ENCODE measurements at places on chromosomes 7 and 10.

DNA sequence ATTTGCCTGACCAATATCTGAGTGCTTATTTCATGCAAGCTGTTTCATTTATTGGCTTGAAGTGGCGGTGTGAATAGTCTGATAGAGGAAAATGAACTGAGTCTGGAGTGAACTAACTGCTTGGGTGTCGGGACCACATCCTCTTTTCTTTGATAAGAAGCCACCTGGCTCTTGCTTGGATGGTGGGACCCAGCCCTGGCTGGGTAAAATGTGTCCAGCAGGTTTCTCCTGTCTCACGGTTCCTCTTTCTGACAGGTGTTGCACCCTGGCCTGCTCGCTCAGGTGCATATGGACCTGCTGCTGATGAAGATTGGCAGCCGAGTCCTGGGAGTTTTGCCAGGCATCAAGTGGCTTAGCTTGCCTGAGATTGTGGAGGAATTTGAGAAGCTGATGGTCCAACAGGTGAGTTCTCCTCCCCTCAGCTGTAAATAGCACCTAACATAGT, 1.6 kb downstream of the ADCK2 start:
- peak; percentile 14 for DNase-seq

- peak; percentile 83 for DNase-seq
These were observed 50.6 kb downstream of the PWWP2B start for GRCh38 chr10:132447446-132448247.

GRCh38 chr7:140485500-140486265, 6.4 kb upstream of the MKRN1 start:
- DNase-seq, result no peak

DNA sequence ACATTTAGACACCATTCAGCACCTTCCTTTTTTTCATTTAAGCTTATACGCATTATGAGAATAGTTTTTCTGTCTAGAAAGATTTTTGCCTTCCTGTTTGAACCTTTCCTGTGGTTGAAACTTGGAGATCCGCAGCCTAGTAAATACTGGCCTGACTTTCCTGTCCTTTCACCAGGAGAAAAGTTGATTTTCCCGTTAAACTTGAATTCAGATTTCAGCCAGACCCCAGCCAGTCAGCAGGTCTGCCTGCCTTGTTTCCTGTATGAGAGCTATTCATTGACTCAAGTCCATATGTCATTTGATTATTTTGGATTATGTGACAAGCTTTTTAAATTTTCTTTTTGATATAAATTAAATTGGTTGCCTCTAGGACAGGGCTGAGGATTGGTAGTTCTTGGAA, 71.5 kb downstream of the EVX1 start:
- no peak for DNase-seq

Measured in adrenal gland (tissue), 19 donors.